ENCODE measurements at places on chromosomes 3 and 15.

DNA sequence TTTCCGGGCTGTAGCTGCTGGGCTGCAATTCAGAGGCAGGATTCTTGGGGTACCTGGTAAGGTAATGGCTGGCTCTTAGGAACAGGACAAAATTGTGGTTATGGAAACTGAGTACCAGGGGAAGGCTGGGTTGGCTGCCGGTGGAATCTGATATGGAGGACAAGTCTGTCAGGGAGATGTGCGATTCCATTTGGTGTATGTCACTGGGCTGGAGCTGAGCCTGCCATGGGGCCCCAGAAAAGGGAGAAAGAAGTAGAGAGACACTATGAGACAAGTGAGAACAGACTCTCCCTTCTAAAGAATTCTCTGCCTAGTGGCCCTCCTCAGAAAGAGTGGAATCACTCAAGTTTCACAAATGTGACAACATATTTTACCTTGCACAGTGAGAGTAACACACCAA is 368.2 kb upstream of the ROPN1 start:
- no peak for DNase-seq

GRCh38 chr15:22930782-22931484 is 49.2 kb downstream of the CYFIP1 start:
- DNase-seq, result no peak

DNA sequence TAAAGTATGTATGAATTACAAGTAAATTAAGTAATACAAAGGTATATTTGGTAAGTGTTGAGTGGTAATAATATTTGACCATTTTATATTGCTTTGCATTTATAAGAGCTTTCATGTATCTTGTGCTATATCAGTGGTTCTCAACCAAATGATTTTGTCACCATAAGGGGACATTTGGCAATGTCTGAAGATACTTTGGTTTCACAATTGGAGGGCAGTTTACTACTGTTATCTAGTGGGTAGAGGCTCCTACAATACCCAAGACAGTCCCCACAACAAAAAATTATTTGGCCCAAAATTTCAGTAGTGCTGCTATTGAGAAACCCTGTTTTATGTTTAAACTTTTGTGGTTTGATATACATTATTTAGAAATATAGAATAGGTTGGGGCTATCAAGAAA is 14.6 kb downstream of the TRPC1 start:
- DNase-seq, result no peak

GRCh38 chr15:20340931-20341661 is 200.5 kb downstream of the GOLGA6L6 start:
- DNase-seq, result no peak

GRCh38 chr3:151371526-151371925 is 13.0 kb downstream of the P2RY12 start:
- DNase-seq, result no peak

DNA sequence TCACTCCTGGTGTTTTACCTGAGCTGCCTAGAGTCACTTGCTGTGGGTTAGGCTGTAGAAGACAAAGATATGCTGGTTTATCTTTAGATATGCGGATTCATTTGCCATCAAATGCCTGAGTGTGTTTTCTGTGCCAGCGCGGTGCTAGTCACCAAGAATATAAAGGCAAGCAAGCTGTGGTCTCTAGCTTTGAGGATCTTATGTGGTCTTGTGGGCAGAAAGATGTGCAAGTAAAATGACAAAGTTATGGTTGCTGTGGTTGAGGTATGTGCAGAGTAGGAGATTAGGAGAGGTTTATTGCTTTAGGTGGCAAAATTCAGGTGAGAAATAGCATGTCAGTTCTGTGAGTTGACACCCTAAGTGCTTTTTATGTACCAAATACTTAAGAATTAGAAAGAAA is 94.2 kb downstream of the CGNL1 start:
- DNase-seq, result no peak

- DNase-seq, result no peak
Observed at GRCh38 chr3:192570315-192570714, 157.0 kb downstream of the FGF12 start.

- peak; percentile 33 for DNase-seq
Observed at GRCh38 chr15:70023064-70023768, 74.5 kb downstream of the TLE3 start.

DNA sequence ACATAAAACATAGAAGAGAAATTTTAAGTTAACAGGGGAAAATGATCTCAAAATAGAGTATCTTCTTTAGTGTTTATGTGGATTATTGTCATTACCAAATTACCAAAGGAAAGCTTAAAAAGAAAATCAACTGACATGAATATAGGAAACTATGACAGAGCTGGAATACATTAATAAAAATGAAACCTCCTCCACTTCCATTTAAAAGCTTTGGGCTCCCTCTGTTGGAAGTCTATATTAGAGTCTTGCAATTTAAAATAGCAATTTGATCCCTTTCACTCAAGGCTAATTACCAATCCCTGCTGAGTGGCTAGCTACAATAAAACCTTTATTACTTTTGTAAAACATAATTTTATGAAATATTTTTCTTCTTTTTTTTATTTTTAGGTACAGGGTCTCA is 61.4 kb upstream of the IMPG2 start:
- DNase-seq, result peak; percentile 26

GRCh38 chr3:36905545-36905944 is 39.3 kb downstream of the TRANK1 start:
- no peak for DNase-seq

DNA sequence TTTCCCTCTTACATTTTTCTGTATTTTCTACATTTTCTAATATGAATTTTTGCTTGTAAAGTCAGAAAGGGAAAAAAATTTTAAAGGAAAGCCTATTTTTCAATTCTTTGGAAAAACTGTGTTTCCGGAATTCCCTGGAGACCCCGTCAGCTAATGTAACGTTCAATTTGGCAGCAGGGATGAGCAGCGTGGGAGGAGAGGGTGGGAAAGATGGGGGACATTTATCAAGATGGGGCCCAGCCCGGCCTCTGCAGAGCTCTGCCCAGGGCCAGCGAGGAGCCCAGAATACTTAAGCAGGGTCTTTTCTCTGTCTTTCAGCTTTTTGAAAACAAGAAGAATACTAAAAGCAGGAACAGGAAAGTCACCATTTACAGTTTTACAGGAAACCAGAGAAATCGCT is 129.0 kb downstream of the LRRK1 start:
- DNase-seq, result no peak

GRCh38 chr15:80660119-80660518 is 35.0 kb upstream of the ABHD17C start:
- peak; percentile 3 for DNase-seq

GRCh38 chr15:71051539-71051938 is 63.7 kb upstream of the THSD4 start:
- DNase-seq, result peak; percentile 49

GRCh38 chr3:50971487-50971924 is 296.8 kb downstream of the DOCK3 start:
- DNase-seq, result peak; percentile 13

DNA sequence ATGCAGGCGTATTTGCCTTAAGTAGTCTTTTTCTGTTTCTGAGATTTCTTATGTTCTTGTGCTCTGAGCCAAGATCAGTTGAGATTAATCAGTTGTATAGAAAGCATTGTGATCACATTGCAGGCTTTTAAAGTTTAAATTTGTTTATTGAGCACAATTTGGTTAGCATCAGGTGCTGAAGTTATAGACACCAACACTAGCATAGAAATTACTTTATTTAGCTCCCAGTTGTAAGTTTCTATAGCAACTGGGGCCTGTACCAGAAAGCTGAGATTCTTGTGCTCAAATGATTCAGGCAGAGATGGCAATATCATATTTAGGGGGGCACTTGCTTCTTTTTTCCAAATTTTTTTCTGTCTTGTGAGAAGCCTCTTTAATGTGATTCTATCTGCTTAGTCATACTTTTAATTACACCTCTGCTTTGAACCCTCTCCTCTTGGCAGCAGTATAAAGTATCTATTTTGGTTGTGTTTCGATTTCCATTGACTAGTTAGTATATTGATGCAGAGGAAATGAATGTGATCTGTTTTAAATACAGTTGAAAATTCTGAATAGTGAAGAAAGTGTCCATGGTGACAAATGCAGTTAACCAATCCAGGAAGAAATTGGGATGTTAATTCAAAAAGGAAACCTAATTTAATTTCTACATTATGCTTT is 241.7 kb upstream of the GBE1 start:
- no peak for DNase-seq

- DNase-seq, result no peak
Observed at GRCh38 chr15:40511472-40512133, 40.8 kb downstream of the CHST14 start.

DNA sequence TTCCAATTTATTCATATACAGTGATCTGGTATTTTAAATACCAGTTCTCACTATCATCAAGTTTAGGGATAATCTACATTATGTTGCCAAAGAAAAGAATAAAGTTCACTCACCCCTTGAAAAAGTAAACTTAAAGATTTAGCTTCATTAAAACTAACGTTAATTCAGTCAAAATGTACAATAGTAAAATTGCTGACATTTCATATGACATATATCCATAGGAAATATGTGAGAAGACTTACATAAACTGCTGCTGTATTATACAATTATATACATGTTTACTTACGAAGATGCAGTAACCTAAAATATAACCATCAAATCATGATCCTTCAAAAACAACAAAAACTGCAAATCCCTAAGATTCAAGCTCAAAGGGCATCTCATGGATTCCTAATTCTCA is 44.0 kb downstream of the ATR start:
- DNase-seq, result no peak

- DNase-seq, result no peak
Observed at GRCh38 chr3:47541583-47542108, 28.1 kb upstream of the ELP6 start.

- no peak for DNase-seq
Observed at GRCh38 chr15:47731230-47731629, 13.9 kb downstream of the SEMA6D start.

- peak; percentile 8 for DNase-seq
Observed at GRCh38 chr3:103684904-103685303, 1250.1 kb downstream of the ZPLD1 start.

- no peak for DNase-seq
Observed at GRCh38 chr3:2661078-2661477, 449.1 kb downstream of the IL5RA start.

GRCh38 chr3:47404955-47405790 is 24.4 kb downstream of the PTPN23 start:
- peak; percentile 41 for DNase-seq

DNA sequence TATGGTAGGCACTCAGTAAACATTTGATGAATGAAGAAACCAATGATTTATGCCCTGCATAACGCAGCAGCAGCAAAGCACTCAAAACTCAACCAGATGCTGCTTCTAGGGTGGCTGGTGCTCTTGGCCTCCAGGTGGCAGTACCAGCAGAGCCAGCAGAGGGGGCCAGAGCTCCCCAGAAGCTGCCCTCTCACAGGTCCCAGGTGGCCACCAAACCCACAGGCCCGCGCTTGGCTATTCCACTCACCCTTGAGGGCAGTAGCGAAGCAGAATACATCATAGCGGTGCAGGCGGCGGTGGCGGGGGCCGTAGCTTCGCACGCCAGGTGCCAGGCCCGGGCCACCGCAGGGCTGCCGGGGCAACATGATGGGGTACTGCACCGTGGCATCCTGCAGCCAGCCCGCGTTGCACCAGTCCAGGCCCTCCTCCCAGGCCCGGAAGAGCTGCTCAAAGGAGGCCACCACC is 16.6 kb downstream of the HAPLN3 start:
- no peak for DNase-seq

DNA sequence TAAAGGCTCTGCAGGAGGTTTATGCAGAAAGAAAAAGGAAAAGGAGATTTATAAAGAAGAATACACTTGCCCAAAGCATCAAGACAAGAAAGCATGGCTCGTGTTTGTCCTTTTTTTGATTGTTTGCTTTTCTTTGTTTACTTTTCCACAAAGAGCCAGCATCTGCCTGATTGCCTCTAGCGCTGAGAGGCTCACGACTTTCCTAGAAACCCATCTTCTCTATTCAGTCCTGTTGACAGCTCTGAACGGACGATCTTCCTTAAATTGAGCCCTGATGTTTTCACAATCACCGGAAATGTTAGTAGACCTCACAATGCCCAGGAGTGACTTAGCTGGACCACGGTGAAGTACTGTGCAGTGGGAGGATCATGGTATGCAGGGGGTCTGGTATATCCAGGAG is 12.4 kb downstream of the GP5 start:
- DNase-seq, result no peak

- DNase-seq, result no peak
Observed at GRCh38 chr3:177488740-177489139, 291.5 kb upstream of the TBL1XR1 start.

GRCh38 chr15:65300924-65301441 is 3.5 kb upstream of the RNU5B-1 start:
- DNase-seq, result no peak

- no peak for DNase-seq
Observed at GRCh38 chr15:40233727-40234577, 4.9 kb upstream of the PAK6 start.

- no peak for DNase-seq
Observed at GRCh38 chr3:40337136-40338108, 27.9 kb downstream of the EIF1B start.

DNA sequence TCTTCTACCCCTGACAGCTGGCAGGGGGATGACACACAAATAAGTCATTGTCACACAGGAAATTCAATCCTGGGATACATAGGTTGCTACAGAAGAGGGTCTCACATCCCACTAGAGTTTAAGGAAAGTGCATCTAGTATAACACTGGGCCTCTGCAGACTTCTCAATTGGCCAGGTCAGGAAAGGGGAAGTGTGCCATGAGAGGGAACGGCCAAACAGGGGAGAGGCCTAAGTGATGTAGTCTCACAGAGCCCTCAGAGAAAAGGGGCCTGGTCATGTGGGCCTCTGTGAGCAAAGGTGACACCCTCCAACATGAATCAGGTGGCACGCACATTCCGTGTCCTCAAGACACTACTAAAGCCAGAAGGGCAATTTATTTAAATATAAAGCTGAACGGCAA is 11.2 kb downstream of the ZXDC start:
- no peak for DNase-seq

- peak; percentile 36 for DNase-seq
Observed at GRCh38 chr15:37133602-37134001, 33.3 kb upstream of the MEIS2 start.

GRCh38 chr3:140443806-140444205 is 234.1 kb upstream of the TRIM42 start:
- DNase-seq, result no peak

- peak; percentile 60 for DNase-seq
Observed at GRCh38 chr3:179558742-179559364, 3.9 kb upstream of the ACTL6A start.

- no peak for DNase-seq
Observed at GRCh38 chr3:107643038-107643883, 120.5 kb downstream of the BBX start.

GRCh38 chr15:91992945-91993344 is 139.4 kb downstream of the SLCO3A1 start:
- no peak for DNase-seq

DNA sequence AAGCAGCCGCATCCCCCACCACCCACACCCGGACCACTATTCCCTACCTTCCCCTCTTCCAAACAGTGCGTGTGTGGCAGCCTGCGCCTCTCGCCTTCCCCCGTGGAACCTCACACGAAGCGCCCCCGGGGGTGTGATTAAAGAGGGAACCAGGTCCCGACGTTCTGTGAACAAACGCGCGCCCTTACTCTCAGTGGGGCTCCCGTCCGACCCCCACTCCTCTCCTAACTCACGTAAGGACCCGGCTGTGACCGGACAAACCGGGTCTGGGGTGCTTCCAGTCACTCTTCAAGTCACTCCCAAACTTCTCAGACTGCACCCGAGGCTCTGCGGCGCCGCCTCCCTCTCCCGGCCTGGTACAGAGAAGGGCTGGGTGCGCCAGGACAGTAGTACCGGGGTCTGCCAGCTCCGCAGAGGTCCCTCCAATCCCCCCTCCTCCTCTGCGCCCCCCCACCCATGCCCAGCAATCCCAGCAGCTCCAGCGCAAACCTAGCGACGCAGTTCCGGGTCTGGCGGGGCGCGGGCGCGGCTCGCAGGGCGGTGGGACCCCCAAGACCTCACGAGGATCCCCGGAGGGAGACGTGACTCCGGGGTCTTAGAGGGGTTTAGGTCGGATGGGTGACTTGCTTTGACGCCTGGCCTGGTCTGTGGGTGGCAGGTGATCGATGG is 574 bp downstream of the DUOXA1 start:
- no peak for DNase-seq
